ENCODE measurements at places on chromosomes 7 and 10.

DNA sequence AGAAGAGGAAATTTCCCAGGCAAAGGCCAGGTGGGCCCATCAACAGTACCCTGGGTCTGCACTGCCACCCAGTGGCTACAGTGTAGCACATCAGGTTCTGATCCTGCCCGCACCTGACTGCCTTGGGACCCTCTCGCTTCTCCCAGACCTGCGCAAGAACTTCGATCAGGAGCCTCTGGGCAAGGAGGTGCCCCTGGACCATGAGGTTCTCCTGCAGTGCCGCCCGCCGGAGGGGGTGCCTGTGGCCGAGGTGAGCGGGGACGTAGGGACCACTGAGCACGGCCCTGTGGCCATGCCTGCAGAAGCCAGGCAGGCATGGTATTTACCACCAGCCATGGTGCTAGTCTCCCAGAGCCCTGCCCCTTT lies 33.9 kb upstream of the SLC29A3 start:
- peak; percentile 68 for DNase-seq

GRCh38 chr10:11527068-11527467 lies 84.4 kb downstream of the USP6NL start:
- no peak for DNase-seq

- peak; percentile 59 for DNase-seq
These were observed 9.5 kb downstream of the ANKRD1 start for GRCh38 chr10:90911133-90912051.

- DNase-seq = no peak
These were observed 240.7 kb downstream of the TSPAN12 start for GRCh38 chr7:120617275-120617674.

DNA sequence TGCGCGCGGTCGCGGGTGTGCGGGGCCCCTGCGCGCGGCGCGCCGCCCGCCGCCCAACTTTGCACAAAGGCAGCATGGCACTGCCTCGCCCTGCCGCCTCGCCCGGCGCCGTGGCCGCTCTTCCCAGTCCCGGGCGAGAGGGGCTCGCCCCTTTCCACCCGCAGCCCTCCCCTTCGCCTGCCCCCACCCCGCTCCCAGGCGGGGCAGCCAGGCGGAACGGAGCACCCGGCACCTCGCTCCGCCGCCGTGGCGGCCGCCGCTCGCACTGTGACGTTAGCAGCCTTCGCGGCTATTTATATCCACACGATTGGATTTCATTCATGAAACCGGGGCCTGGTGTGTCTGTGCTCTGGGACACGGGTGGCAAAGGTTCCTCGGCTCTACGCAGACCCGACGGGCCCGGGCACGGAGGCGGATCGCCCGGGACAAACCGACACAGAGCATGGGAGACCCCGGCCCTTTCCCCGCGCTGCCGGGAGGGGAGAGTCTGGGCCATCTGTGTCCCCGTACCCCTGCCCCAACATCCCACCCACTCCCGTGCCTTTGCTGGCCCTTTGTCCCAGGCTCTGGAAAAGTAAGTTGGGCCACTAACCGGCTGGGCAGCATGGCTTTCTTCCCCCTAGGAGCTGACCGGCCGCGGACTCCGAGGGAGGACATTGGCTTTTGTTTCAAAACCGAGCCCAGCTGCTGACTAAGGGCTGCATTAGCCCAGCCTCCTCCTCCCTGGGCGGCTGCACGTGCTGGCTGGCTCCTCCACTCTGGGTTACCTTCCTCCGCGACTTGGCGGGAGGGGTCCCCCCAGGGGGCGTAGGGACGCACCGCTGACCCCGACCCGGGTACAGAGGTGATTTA lies at the start of gene RHOBTB1:
Gene RHOBTB1 (minus strand): TSS at position 128 of the 852 bp plus-strand sequence. CDS start 32,643 bp downstream, outside the sequence.
- DNase-seq = peak; percentile 84

DNA sequence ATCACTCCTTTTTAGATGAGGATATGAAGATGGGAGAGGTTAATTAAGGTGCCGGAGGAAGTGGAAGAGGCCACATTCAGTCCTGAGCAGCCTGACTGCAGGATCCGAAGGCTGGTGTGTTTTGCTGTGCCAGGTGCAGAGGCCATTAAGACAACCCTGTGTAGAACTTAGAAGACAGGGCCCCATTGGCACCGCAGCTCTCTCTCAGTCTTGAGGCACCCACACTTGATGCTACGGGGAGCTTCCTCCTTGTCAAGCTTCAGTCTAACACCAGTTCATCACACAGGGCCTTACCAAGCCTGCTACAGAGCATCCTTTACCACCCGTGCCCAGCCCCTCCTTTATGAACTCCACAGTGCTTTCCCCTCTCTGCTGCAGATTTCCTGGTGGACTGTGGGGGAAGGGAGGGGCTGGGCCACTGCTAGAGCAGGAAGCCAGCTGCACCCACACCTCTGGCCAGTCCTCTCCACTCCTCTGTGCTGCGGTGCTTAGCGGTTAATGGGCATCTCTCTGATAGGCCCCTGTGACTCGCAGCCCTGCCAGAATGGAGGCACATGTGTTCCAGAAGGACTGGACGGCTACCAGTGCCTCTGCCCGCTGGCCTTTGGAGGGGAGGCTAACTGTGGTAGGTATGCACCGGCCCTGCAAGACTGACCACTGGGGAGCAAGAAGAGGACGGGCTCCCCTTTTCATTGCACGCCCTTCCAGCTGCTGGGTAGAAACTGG lies 45.5 kb downstream of the VWA2 start:
- no peak for DNase-seq

DNA sequence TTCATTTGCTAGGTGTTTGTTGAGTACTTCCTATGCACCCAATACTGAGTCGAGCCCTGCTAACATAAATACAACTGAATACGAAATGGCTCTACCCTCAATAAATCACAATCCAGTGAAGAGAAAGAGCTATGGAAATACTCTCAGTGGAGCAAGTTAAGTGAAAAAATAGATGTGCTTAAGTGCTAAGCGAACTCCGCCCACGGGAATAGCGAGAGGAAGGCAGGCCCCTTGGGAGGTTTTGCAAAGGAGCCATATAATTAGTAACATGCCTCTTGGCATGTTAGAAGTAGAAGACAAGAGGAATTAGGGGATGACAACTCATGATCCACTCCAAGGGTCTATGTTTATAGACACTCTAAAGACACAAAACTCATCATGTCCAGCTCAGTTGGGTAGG lies 42.8 kb upstream of the TSPAN33 start:
- no peak for DNase-seq

DNA sequence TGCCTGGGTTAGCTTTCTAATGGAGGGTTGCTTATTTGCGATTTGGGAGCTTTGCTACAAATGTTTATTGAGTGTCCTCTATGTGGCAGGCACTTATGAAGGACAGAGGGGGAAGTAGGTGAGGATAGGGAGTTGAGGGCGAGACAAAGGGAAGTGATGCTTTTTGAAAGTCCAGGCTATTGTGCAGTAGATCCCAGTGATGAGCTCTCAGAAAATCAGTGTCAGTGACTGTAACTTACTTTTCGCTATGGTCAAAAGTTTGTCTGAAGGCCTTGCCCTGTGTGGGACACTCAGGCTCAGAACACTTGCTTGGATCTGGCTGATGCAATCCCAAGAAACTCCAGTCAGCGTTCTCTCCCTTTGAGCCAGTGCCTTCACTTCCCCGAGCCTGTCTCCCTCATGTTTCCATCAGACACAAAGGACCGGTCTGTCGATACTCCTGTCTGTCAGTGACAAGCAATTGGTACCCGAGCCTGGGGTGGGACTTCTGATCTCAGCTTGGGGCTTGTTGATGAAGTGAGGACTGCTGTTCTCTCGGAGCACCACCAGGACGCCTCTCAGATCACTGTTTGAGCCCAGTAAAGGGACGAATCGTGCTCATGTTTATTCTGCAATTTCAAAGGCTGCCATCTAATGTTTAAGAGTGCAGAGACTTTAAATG lies 63.1 kb upstream of the SORCS3 start:
- DNase-seq = no peak

DNA sequence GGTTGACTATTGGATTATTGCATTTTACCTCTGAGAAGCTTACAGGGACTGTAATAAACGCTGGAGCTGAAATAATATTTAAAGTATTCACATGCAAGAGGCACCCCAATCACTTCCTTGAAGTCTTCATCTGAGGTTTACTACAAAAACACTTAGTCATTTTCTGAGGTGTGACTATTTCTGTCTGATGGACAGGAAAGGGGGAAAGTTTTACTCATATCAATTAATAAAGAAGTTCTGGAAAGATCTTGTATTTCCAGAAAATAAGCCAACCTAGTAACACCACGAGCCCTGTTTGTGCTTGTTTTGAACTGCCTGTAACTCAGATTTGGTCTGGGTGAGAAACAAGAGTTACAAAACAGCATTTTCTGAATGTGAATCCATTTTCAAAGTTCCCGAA lies 63.9 kb upstream of the PRKCQ start:
- no peak for DNase-seq

DNA sequence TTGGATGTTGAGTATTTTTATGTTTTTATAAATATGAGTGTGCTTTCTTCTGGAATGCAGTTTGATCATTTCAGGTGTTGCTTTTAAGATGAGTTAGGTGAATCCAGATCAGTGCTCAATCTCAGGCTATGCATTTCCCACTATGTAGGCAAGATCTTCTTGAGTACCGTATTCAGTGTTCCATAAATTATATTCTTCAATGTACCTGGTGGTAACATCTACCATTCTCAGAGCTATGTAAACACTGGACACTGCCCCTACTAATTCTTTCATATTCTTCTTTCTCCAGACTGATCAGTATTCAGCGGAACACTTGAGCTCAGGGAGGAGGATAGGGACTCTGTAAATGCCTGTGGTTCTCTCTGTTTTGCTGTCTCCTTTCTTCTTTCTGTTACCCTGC lies 25.5 kb upstream of the NME8 start:
- no peak for DNase-seq

- no peak for DNase-seq
These were observed 13.1 kb upstream of the TMEM213 start for GRCh38 chr7:138784692-138785091.

DNA sequence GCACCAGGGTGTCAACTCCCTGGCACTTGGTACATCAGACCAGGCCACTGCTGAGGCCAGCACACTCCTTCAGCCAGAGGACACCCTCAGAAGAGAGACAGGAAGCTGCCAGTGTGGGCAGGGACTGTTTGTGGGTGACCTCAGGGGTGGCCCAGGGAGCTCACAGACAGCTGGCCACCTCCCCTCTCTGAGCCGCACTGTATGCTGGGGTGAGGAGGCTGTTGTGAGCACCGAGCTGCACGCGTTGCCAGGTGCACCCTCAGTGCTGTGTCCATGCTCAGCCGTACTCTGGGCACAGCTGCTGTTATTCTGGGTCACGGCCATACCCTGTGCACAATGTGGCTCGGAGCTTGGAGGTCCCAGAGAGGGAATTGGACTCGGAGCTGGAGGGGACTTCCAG lies 61.5 kb upstream of the NANOS1 start:
- no peak for DNase-seq

DNA sequence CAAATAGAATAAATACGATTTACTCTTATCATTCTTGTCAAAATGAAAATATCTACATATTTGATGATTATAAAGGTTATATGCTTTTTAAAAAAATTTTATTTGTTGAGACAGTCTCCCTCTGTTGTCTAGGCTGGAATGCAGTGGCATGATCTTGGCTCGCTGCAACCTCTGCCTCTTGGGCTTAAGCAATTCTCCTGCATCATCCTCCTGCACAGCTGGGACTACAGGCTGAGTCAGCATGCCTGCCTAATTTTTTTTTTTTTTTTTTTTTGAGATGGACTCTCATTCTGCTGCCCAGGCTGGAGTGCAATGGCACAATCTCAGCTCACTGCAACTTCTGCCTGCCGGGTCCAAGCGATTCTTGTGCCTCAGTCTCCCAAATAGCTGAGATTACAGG lies 48.9 kb downstream of the PUS7 start:
- no peak for DNase-seq

All from nephron progenitor cell (in vitro differentiated cells).